ENCODE measurements at places on chromosomes 11 and 22. TPM values are rescaled to one million over a fixed set of nuclear protein-coding genes. Genes with fewer than 3 reads are reported as not detected.

DNA sequence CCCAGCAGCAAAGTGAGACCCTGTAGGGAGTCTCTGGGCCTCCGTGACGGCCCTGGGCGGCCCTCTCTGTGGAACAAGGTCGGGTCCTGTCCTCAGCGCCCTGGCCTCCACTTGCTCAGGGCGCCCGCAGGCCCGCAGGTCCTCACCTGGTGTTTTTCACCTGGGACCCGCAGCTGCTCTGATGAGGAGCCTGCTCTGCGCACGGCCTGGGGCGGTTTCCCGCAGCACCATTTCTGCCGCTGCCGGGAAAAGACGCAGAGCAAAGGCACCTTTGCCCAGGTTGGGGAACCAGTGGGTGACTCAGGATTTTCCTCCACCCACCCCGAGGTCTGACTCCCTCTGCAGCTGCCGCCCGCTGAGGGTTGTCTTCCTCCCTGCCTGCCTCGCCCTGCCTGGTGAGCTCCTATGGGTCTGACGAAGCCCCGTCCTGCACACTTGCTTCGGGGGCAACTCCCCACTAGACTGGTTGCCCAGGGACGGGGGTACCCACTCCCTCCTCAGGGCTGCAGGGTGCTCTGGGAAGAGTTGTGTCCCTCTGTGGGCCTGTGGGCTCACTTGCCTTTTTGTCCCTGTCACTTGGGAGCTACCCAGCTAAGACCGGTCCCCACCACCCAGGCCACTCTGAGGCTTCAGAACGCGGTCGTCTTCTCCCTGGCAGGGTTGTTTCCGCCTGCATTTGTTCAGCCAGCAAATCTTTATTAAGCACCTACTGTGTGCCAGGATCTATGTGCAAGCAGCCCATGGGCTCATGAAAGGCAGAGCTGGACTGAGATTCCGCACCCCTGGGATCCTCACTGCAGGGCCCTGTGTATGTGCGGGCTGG, 89.5 kb downstream of the KCNQ1 start:
- no peaks in the 10 kb centered on the region for H3K36me3 ChIP-seq
- H3K4me1 ChIP-seq: peaks cover 13% of the 10 kb centered on the region
- peak overlapping the region; percentile 67 for H3K27ac ChIP-seq

- H3K27ac ChIP-seq: no peak overlapping the region
- H3K4me1 ChIP-seq: no peaks in the 10 kb centered on the region
- H3K36me3 ChIP-seq: no peaks in the 10 kb centered on the region
- H3K4me3 ChIP-seq: no peak overlapping the region
- no peak for DNase-seq
Observed at GRCh38 chr22:29873943-29874342, 9.0 kb upstream of the MTMR3 start.

GRCh38 chr22:24384131-24384530, 43.3 kb upstream of the ADORA2A start:
- H3K4me3 ChIP-seq: no peak overlapping the region
- DNase-seq: no peak
- no peaks in the 10 kb centered on the region for H3K4me1 ChIP-seq
- no peaks in the 10 kb centered on the region for H3K27me3 ChIP-seq
- no peaks in the 10 kb centered on the region for H3K36me3 ChIP-seq

DNA sequence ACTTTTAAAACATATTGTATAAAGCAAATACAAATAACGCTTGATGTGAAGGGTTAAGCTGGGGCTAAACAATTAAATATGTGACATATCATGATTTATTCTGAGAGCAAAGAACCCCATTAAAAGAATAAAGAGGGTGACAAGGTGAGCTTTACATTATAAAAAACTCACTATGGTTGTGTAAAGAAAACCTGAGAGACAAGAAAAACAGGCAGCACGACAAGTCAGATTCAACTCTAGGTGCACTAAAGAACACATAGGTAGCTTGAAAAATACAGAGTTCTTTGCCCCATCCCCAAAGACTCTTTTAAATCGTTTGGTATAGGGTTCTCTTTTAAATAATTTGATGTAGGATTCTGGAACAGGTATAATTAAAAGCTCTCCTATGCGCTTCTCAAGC, 63.5 kb downstream of the LUZP2 start:
- no peaks in the 10 kb centered on the region for H3K36me3 ChIP-seq
- no peak overlapping the region for H3K4me3 ChIP-seq
- H3K27ac ChIP-seq: no peak overlapping the region
- H3K27me3 ChIP-seq: no peaks in the 10 kb centered on the region

DNA sequence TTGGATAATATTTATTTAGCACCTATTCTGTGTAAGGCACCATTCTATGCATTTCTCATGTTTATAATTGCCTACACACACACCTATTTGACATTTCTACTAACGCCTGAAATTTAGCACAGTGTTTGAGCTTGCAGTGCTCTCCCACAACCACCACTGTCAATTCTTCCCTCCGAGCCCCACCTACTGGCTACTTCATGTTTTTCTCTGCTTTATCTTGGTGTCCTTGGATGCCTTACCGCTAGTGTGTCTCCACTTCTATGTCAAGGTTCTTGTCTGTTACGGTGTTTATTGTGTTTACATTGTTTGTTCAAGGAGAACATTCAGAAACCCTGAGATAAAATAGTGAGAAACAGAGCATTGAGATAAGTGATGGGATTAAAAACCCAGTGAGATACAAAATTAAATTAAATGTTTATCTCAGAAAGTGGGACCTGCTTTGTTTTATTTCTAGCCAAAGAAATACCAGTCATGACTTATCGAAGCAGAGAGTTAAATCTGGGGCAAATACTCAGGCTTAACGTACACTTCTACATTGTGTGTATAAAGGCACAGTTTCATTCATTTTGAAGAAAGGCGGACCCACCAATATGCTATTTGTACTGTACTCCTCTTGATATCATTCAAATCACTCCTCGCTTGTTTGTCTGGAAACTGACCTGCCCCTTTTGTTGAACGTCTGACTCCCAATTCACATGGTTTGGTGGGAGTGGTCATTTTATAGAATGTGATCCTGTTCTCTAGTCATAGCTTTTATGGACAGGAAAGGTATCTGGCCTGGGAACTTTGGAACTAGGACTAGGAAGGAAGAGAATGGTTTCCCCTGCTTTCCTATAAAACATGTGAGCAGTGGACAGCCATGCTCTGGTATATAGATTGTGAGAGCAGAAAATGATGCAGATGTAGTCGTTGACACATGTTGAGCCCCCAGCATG, 39.2 kb upstream of the SLC36A4 start:
- H3K4me1 ChIP-seq: no peaks in the 10 kb centered on the region
- H3K36me3 ChIP-seq: no peaks in the 10 kb centered on the region
- no peak overlapping the region for H3K27ac ChIP-seq
- H3K27me3 ChIP-seq: no peaks in the 10 kb centered on the region

DNA sequence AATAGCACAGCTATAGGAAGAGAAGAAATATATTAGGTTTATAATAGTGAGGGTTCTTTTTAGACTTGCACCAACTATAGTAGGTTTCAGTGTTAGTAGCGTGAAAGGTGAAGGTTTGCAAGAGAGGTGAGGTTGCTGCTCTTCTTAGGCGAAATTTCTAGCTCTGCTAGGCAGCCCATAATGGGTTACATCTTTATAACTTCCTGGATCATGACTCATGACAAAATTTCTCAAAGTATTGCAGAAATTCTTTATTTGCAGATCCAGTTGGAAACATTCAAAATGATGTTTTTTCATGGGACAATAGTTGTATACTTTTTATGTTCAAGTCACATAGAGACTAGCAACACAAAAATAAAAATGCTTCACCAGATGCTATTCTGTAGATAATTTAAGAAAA, 260.0 kb downstream of the SOX6 start:
- no peaks in the 10 kb centered on the region for H3K36me3 ChIP-seq
- no peaks in the 10 kb centered on the region for H3K27me3 ChIP-seq
- no peak overlapping the region for H3K4me3 ChIP-seq
- H3K4me1 ChIP-seq: 0 out of 2 replicates have a peak, but pooled peaks cover 4% of the 10 kb centered on the region
- DNase-seq: no peak

GRCh38 chr22:36544107-36544620, 15.2 kb upstream of the EIF3D start:
- no peak overlapping the region for H3K4me3 ChIP-seq
- H3K36me3 ChIP-seq: no peaks in the 10 kb centered on the region
- H3K27me3 ChIP-seq: no peaks in the 10 kb centered on the region
- H3K4me1 ChIP-seq: peaks cover 40% of the 10 kb centered on the region
- no peak overlapping the region for H3K27ac ChIP-seq

- H3K27ac ChIP-seq: no peak overlapping the region
- H3K4me3 ChIP-seq: no peak overlapping the region
- no peak for DNase-seq
- H3K27me3 ChIP-seq: no peaks in the 10 kb centered on the region
- H3K36me3 ChIP-seq: no peaks in the 10 kb centered on the region
Observed at GRCh38 chr11:20023082-20023426, 137.2 kb downstream of the DBX1 start.

DNA sequence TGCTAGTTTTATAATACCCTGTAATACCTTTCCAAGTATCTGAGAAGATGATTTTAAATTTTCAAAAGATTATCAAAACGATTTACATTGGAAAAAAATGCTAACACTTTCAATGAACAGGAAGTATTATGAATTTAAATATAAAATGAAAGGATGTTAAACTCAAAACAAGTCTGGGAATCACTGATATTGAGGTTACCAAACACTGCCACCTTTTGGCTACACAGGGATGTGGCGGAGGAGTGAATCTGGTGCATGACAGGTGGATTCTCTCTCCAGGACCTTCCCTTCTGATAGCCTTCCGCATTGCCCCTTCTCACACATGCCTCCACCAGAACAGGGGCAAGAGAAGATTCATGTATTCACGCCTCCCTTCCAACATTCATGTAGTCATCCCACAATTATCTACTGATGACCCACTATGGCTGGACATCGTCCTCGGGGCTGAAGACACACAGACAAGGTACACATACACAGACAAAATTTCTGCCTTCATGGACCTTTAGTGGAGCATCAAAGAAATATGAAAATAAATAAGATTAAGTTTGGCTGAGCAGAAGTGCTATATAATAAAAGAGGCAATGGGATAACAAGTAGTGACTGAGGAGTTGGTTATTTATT, 34.7 kb downstream of the ATG16L2 start:
- no peaks in the 10 kb centered on the region for H3K27me3 ChIP-seq
- no peaks in the 10 kb centered on the region for H3K36me3 ChIP-seq
- no peak overlapping the region for H3K27ac ChIP-seq
- H3K4me3 ChIP-seq: no peak overlapping the region
- no peaks in the 10 kb centered on the region for H3K4me1 ChIP-seq

DNA sequence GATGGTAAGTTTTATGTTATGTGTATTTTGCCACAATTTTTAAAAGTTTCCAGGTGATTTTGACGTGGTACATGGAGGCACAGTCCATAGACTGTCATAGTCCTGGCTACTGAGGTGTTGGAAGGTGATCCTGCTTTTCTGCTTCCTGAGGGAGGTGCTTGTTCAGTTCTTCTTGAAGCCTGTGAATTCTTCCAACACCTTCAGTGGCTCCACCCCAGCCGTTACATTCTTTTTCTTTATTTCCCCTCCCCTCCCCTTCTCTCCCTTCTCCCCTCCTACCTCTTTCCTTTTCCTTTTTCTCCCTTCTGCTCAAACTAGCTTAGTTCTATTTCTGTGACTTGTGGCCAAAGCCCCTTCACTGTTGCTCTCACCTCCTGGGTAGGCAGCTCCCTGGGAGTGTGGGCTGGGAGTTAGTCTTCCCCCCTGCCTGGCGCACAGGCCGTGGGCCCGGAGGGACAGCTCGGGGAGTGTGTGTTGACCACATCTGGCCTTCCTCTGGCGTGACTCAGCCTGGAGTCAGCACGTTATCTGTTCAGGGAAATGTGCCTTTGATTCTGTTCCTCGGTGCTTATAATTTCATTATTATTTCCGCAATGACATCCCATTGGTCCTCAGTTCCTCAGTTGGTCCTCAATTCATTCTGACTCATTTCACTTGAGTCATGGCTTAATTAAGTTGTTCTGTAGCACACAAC, 566.2 kb downstream of the TBC1D22A start:
- peaks cover 23% of the 10 kb centered on the region for H3K27me3 ChIP-seq
- H3K36me3 ChIP-seq: no peaks in the 10 kb centered on the region
- H3K4me3 ChIP-seq: no peak overlapping the region
- H3K27ac ChIP-seq: no peak overlapping the region

DNA sequence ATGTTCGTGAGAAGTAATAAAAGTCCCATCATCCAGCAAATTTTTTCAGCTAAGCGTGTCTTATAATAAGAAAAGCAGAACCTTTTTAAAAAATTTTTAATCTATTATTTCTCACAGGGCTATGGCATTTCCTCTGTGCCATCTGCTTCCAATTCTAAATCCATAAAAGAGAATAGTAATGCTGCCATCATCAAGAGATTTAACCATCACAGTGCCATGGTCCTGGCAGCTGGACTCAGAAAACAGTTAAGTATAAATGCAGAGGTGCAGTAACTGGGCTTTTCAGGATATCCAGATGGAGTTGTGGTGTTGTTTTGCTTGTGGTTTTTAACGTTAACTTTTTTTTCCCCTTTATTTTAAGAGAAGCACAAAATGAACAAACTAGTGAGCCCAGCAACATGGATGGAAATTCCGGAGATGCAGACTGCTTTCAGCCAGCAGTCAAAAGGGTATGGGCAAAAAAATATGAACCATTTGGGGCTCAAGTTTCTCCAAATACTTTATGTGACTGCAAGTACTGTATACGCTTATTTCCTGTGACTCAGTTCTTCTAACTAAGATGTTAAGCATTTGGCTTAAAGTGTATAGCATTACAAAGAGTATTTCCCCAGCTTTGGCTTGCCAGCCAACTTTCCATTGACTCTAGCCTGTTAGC, 25.2 kb downstream of the GTF2H1 start:
- no peak overlapping the region for H3K27ac ChIP-seq
- H3K4me1 ChIP-seq: no peaks in the 10 kb centered on the region
- H3K27me3 ChIP-seq: no peaks in the 10 kb centered on the region
- peaks cover 52% of the 10 kb centered on the region for H3K36me3 ChIP-seq
- no peak overlapping the region for H3K4me3 ChIP-seq

DNA sequence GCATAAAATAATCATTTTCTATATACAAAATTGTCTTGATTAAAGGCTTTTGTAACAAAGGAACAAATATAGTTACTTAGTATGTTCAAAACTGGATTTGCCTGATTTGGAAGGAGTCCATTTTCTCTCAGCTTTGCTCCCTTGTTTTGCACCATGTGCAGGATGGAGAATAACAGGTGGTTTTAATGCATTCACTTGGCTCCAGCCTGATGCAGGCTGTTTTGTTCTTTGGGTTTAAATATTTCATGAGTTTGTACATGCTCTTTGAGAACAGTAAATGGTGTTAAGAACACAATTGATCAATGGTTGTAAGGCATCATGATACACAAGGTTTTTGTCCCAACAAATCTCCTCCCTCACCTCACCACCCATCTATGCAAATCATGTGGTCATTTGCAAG, 886.9 kb upstream of the CCDC90B start:
- H3K27me3 ChIP-seq: no peaks in the 10 kb centered on the region
- no peaks in the 10 kb centered on the region for H3K4me1 ChIP-seq
- H3K4me3 ChIP-seq: no peak overlapping the region
- no peaks in the 10 kb centered on the region for H3K36me3 ChIP-seq

The SMTN gene
- total RNA-seq: 76.3 TPM

The PRR33 gene
- total RNA-seq: not detected

The SCGB2A2 gene
- not detected for total RNA-seq

The MUC5AC gene
- total RNA-seq: 0.09 TPM

The OSM gene
- total RNA-seq: not detected

The STX5 gene
- total RNA-seq: 65.8 TPM

The NLRP10 gene
- 1.6 TPM for total RNA-seq

Measured in PC-9 (cell line).